Retinal pigment epithelial cell (primary cell): ENCODE measurements at places on chromosomes 2 and 18.
A peak's percentile ranks its signal among the peaks of the same experiment; 100 is the strongest.

- DNase-seq, result no peak
Measured at GRCh38 chr2:33074197-33074596, 127.4 kb downstream of the LTBP1 start.

GRCh38 chr2:233373316-233373715, 19.0 kb downstream of the DGKD start:
- DNase-seq, result no peak

DNA sequence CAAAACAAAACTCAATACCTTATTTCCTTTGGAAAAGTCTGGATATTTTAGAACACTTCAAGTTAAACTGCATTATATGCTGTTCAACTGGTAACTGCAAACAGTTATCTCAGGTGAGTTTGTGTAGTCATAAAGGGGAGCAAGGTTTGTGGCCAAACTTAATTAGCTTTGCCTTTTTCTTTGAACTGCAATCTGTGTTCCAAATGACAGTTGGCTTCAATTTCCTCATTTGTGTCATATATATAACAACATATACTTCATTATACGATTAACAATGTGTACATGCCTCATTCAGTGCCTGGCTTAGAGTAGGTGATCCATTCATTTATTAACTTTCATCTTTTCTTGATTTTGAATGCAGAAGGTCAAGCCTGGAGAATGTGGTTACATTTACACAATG, 55.8 kb downstream of the KCNE4 start:
- DNase-seq, result no peak

GRCh38 chr2:109213646-109214433, 84.8 kb downstream of the SH3RF3 start:
- no peak for DNase-seq

- DNase-seq, result no peak
Measured at GRCh38 chr18:10518595-10519255, 7.1 kb upstream of the NAPG start.

- no peak for DNase-seq
Measured at GRCh38 chr18:37668971-37669747, 103.6 kb upstream of the CELF4 start.

DNA sequence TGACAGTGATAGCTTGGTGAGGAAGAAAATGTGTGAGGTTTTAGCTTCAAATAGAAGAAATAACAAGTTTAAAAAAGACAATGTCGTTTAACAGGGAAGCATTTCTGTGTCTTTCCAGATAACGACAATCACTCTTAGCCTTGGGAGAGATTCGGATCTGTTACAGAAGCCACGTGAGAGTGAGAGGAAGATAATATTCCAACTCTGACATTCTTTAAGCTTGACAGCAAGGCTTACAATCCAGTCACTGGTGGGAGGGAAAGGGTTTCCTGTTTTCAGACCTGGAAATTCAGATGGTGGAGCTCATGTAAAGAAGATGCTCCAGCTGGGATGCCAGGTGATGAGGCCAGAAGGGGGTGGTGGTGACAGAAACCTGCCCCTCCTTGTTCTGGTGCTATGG, 30.8 kb downstream of the FBXO48 start:
- no peak for DNase-seq

DNA sequence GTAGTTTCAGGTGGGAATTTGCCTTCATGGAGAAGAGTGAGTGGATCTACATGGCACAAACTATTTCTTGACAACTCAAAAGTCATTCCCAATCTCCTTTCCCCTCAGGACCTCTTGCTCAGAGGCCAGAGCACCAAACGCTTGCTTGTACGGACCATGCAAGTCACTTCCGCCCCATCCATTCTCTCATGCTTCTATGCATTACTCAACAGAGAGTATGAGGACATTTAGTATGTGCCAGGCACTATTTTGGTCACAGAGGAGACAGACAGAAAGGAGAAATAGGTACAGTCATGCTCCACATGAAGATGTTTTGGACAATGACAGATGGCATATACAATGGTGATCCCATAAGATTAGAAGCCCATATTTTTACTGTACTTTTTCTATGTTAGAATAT, 117.5 kb downstream of the ACTR3 start:
- DNase-seq, result no peak

- DNase-seq, result no peak
Measured at GRCh38 chr2:40224318-40224717, 227.6 kb downstream of the SLC8A1 start.

- peak; percentile 69 for DNase-seq
Measured at GRCh38 chr2:221402072-221402471, 170.0 kb downstream of the EPHA4 start.

- DNase-seq, result no peak
Measured at GRCh38 chr2:106261871-106262321, 67.8 kb upstream of the UXS1 start.

DNA sequence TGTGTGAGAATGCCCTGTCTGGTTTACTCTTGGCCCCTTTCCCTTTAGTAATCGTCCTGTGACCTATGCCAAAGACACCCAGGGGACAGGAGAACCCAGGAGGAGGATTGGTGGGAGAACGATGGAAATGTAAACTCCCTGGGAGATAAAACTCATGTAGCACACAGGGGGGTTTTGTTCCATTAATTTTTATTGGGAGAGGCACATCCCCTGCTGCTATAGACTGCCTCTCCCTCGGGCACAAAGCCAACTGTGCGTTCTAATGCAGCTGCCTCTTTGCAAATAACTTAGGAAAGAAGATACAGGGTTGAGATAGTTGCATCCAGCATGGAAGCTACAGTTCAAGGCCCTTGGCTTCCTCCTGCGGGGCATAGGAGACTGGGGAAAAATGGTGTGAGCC, 489.6 kb downstream of the SLC4A3 start:
- no peak for DNase-seq

GRCh38 chr2:29219374-29219773, 104.2 kb downstream of the CLIP4 start:
- DNase-seq, result no peak

DNA sequence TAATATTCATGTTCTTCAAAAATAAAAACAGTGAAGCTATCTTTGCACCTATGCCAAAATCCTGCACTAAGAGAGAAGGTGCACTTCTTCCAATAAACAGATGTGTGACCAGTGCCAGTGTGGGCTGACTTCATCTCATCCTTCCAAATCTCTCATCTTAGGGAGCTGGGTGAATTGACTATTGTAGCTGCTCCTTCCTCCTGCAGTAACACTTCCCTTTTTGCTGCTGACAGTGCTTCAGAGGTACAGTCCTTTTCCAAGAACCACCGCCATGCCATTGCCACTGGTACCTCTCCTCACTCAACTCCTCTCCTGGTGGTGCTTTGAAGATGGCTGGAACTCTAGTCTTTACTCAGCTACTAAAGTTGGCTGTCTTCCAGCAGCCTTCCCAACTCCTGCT, 42.1 kb upstream of the ARHGAP25 start:
- no peak for DNase-seq

GRCh38 chr18:23735021-23735464, 45.8 kb downstream of the LAMA3 start:
- DNase-seq, result no peak

GRCh38 chr2:14942987-14943386, 310.5 kb downstream of the LRATD1 start:
- peak; percentile 24 for DNase-seq

- no peak for DNase-seq
Measured at GRCh38 chr18:37393945-37394609, 171.5 kb downstream of the CELF4 start.
